ENCODE measurements at places on chromosomes 2 and 18.

- no peak for DNase-seq
Measured at GRCh38 chr2:110960281-110960680, 160.4 kb upstream of the BCL2L11 start.

GRCh38 chr2:118050386-118050785 is 36.5 kb upstream of the CCDC93 start:
- no peak for DNase-seq

DNA sequence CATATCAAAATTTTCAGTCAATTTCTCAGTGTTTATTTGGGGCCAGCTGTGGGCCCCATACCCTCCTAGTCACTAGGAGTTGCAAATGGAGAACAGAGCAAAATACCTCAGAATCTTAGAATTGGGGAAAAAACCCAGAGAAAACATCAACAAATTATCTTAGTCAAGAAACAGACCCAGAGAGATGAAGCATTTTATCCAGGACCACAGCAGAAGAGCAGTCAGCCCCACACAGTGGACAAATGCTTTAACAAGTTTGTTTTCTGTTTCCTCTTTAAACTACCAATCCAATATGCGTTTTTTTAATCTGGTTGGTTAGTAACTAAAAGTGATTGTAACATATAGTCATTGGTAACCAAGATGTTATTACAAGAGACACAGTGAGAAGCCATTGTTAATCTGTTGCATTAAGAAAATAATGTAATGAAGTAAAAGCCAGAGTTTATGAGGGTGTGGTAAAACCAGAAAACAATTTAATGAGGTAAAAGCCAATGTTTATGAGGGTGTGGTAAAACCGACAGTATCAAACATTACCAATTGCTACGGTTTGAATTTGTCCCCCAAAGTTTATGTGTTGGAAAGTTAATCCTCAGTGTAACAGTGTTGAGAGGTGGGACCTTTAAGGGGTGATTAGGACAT is 60.7 kb upstream of the COX7A2L start:
- no peak for DNase-seq

DNA sequence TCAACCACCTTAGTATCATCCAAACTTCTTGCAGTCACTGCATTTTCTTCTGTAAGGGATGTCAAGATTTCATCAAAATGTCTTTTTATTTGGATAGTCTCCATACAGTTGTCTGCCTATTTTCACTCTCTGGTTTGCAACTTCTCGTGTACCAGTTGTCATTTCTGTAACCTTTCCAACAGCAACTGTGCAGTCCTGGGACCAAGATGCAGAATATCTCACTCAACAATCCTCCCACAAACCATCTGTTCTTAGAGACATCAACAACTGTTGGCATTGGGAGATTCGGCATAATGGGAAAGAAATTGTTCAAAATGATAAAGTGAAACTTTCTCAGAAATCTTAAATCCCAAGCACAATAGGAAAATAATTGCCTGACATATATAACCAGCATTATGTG is 933.6 kb upstream of the SLC39A10 start:
- DNase-seq: no peak

DNA sequence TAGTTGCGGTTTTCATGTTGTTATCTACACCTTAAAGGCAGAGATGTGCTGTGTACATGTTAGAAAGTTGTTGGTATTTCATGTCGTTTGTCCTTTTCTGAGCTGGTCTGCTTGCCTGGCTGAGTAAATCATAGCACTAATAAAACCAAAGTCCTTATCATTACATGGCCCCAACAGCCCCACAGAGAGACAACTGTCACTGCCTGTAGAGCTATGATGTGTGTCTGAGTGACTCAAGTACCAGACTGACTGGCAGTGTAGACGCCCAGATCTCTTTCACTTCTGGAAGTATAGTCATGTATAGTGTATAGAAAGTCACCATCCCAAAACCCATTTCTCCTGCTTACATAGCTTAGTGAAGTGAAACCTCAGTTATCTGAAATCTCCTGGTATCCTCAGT is 4.3 kb downstream of the SOCS6 start:
- DNase-seq: no peak

DNA sequence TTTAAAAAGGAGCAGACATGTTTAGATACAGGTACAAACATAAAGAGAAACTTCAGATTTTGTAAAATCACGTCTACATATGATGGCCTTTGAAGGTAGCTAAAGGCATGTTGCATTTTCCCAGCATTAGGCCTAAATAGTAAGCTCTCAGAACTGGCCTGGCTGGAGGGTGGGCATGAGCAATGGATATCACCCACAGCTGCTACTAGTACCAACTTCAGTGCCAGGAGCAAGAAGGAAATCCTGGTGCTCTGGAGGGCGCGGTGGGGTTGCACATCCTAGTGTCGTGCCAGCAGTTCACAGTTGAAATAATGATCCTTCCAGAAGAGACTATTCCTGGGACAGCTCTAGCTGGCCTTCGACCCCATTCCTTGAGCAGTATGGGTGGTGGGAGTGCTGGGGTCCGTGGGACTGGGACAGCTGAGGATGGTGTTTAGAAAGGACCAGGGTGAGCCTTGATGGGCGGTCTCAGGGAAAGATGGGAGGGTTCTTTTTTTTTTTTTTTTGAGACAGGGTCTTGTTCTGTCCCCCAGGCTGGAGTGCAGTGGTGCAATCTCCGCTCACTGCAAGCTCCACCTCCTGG is 4.9 kb downstream of the DES start:
- no peak for DNase-seq

- DNase-seq: no peak
Measured at GRCh38 chr18:37264956-37265355, 300.6 kb downstream of the CELF4 start.

DNA sequence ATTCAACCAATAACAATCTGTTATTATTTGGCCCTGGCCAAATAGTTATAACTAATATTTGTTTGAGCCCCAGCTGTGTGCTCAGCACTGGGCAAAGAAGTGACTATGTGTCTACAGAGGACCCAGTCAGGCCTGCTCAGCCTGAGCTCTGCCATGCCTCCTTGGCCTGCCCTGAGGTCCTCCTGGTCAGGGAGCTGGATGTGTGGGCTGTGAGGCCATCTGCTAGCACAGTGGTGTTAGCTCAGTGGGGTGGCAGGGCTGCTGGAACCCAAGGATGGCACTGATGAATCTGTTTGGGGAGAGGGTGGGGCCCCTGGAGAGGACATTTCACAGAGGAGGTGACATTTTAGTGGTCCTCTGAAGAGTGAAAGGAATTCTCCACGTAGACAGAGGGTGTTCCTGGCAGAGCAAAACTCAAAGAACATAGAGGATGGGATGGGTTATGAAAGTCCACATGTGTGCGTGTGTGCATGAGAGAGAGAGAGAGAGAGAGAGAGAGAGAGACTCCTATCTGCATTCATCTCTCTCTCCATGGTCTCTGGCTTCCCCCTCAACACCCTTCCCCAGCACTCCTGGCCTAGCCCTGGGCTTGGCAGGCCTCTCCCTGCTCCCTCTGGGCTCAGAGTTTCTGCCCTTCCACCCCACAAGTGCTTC is 21.2 kb upstream of the ATOH8 start:
- no peak for DNase-seq
